ENCODE measurements at places on chromosomes 7 and 10.

- no peak for DNase-seq
Measured at GRCh38 chr7:117285826-117286225, 37.0 kb downstream of the WNT2 start.

GRCh38 chr10:101120884-101121653 is 10.0 kb upstream of the TLX1 start:
- no peak for DNase-seq

GRCh38 chr7:4962872-4963775 is 4.1 kb upstream of the MMD2 start:
- no peak for DNase-seq

DNA sequence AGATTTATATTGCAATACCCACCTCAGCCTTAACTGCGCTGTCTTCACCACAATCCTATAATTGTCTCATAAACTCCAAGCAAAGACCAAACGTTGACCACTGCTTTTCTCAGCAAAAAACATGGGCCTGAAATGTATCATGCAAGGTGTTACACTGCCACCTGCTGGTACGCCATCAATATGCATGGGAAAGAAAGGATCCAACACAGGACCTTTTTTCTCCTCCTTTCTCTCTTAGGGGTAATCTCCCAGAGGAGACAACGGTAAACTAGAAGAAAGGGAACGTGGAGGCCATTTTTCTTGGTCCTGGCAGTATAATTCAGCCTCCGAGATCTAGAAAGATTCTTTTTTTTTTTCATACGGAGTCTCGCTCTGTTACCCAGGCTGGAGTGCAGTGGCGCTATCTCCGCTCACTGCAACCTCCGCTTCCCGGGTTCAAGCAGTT is 79.1 kb upstream of the MPP7 start:
- DNase-seq, result peak; percentile 48

DNA sequence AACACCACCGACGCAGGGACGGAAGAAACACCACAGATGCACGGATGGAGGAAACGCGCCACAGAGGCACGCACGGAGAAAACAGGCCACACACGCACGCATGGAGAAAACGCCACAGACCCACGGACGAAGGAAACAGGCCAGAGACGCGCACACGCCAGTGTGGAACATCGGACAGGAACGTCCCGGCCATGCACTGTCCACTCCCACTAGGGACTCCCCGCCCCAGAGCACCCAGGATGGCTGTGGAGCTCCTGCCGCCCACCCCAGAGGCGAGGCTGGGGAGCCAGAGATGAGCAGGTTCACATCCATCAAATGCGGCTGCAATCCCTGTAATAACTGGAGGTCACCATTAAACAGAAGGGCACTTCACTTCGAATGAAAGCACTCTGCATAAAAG is 17.3 kb downstream of the DIP2C start:
- no peak for DNase-seq

DNA sequence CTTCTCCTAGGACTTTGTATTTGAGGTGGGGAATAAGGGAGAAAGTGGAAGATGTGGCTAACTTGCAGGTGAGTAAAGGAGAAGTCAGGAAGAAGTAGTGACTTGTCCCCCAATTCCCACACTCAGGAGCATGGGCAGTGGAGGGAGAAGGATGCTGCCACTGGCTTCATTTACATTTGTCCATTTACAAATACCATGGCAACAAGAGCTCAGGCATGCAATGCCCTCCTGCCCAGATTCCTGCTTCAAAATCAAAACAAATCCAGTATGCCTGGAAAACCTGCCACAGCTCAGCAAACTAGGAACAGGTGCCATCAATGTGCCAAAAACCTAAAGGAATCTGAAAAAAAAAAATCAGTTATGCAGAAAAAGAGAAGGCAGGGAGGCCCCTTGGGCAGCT is 139.9 kb downstream of the KCNMA1 start:
- DNase-seq, result no peak

DNA sequence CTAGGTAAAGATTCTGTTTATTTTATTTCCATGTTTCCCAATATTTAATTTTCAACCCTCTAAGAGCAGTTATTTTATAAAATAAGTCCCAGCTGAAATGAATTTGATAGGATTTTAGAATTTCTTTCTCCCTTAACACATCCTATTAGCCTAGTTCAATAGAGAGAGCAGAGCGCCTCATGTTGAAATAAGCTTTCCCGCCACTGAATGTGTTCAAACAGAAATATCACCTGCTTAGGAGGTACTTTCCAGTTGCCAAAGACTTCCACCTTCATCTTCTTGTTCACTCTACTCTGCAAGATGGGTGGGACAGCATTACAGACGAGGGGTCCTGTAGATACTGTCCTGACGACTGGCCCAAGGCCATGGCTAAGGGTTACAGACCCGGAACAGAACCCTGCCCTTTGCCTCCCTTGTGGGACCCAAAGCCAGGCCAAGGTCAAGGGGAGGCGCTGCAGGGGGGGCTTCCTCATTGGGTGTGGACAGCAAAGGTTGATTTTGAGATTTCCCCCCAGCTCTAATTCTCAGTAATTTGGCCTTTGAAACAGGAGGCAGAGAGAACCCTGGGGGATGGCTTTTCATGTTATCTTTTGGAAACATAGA is 62.0 kb downstream of the PARP12 start:
- no peak for DNase-seq

DNA sequence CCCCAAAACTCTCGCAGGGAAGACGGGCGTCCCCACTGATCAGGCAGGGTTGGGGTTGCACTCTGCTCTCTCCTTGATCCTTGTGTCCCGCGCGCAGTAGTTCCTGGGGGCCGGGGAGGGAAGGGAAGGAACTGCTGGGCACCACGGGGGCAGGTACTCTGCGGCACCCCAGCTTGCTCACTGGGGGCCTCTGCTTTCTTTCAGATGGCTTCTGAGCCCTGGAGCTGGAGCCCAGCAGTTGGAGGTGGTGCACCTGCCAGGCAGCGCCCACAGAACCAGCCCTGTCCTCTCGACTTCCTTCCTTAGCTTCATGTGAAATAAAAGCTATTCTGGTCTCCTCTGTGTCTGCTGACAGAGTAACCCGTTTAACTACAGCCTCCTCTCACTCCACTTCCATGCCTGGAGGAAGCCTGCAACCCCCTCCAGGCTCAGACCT is 12.2 kb downstream of the PLAC9 start:
- DNase-seq, result no peak

DNA sequence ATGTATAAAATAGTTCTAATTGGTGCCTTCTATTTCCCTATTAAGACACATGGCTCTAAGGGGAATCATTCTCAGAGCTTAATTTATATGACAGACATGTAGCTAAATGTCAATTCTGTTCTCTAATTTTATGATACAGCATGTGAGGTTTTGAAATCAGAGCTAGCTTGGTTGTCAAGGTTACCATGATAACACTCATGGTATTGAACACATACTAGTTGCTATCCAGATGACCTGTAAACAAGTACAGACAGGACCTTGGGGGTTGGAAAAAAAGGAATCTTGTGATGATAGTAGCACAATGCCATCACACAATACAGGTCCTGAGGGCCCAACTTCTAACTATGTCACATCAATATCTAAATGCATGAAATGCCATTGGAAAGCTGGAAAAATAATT is 49.2 kb downstream of the RHOBTB1 start:
- DNase-seq, result no peak

DNA sequence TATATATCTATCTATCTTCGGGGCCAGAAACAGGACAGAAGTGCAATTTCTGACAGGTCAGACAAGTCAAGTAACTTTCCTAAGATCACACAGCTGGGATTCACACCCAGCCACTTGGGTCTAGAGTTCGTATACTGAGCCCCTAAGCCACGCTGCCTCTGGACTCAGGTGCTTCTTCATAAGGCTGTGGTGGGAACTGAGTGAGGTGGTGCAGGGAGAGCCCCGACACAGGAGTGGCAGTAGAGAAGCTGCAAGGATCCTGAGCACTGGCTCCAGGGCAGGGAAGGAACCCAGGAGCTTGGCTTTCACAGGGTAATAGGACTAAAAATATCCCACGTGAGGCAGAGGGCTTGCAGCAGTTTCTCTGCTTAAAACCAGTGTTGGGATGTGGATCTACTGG is 33.8 kb downstream of the C10orf53 start:
- DNase-seq, result no peak

- DNase-seq, result no peak
Measured at GRCh38 chr7:108455551-108455997, 662 bp downstream of the NRCAM start.

DNA sequence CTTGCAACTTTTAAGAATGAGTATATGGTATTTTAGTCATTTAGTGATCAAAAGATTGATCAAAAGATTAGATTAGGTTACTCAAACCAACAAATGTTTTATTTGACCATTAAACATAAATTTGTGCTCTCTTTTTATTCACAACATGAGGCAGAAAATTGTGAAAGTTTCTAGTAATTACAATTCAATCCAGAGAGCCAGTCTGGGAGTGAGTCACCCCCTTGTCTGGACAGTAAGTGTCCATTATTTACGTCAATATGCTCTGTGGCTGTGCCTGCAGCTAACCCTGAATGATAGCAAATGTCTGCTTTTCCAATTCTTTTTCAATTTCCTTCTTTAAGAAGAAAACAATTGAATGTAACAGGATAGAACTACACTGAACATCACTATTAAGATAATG is 27.9 kb downstream of the GNG11 start:
- no peak for DNase-seq

GRCh38 chr7:107396990-107397389 is 72.9 kb upstream of the GPR22 start:
- DNase-seq, result no peak

- no peak for DNase-seq
Measured at GRCh38 chr10:33315891-33316290, 18.6 kb downstream of the NRP1 start.

- DNase-seq, result no peak
Measured at GRCh38 chr7:20172736-20173334, 44.3 kb downstream of the MACC1 start.

DNA sequence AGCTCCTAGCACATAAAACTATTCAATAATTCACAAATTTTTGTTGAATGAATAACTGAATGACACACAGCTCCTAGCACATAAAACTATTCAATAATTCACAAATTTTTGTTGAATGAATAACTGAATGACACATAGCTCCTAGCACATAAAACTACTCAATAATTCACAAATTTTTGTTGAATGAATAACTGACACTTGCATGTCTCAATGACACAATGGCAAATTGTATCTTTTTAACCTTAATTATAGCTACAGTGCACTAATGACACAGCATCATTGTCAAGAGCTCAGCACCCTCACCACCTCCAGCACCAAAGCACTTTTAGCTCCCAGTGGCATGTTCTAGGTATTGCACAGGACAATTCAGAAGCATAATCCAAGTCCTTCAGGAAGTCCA is 131.6 kb downstream of the PDE1C start:
- DNase-seq, result no peak

- no peak for DNase-seq
Measured at GRCh38 chr7:2031451-2031845, 201.3 kb downstream of the MAD1L1 start.

DNA sequence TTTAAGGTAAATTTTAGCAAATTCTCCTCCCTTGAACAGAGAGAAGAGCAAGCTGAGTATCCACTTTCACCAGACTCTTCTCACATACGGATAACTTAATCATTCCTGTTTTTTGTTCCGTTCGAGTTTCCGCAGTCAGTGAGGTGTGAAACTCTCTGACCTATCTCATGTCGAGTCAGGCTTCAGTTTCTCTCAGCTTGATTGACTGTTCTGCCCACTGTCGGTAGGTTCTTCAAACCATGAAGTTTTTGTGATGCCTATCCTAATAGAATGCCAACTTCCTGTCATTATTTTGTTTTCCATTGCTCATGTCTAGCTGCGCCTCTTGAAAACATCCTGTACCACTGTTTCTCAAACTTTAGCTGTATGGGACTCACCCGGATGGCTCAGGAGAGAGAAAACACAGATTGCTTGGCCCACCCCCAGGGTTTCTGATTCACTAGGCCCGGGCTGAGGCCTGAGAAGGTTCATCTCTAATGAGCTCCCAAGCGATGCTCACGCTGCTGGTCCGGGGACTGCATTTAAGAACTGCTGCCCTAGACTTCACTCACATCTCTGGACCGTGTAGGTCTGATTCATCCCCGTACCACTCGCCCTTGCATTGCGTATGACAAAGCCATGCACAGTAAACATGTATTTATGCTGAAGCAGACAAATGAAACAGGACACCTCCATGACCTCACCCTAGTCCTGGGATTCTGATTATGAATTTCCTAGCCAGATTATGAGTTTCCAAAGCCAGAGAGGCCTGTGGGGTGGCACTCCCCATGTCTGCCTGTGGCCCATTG is 208.4 kb upstream of the AGK start:
- no peak for DNase-seq

GRCh38 chr7:38199154-38199553 is 21.1 kb downstream of the STARD3NL start:
- no peak for DNase-seq

GRCh38 chr10:90306187-90306586 is 551.7 kb downstream of the HTR7 start:
- no peak for DNase-seq

DNA sequence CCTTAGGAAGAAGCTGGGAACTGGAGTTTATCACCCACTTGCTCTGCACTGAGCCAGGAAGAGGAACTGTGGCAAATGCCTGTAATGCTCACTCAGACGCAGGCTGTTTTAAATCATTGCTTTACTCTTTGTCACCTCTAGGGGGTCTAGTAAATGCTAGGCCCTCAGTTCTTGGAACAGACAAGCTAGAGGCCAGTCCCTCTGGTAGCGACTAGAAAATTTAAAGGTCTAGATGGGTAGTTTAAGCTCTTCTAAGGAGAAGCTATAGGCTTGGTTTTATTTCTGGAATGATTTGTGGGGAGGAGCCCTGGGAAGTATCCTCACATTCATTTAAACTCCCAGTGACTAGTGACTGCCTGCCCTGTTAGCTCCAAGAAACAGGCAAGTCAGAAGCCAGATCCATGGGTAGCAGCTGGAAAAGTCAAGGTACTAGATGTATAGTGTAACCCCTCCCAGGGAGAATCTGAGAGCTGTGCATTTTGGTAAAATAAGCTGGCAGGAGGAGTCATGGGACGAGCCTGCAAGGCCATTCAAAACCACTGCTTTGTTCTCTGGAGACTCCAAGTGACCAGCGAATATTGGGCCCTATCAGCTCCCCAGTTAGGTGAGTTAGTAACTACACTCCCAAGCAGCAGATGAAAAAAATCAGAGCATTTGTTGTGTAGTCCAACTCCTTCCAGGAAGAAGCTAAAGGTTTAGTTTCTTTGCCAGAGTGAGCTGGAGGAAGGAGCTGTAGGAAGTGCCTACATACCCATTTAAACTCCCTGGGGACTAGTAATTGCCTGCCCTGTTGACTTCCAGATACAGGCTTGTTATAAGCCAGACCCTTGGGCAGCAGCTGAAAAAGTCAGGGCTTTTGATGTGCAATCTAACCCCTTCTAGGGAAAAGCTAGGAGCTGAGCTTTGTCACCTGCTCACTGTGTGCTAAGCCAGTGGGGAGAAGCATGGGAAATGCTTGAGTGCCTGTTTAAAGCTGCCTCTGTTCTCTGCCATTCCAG is 68.9 kb downstream of the DYNC1I1 start:
- no peak for DNase-seq

DNA sequence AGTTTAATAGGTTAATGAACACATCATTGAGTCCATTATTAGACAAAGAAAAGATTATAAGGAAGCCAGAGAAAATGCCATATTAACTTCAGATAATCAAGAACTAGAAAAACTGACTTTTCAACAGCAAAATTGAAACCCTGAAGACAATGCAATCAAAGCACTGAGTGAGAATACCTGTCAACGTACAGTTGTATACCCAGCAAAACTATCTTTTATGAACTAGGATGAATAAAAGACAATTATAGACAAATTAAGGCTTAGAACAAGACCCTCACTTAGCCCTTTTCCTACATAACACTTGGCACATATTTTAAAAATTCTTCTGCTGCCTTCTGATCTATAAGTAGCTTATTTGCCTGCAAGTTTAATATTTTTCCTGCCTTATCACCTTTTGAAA is 19.0 kb upstream of the DGKI start:
- no peak for DNase-seq

GRCh38 chr7:139623518-139623917 is 100.0 kb downstream of the CLEC2L start:
- no peak for DNase-seq

Data from activated CD4-positive, CD25-positive, alpha-beta regulatory T cell (primary cell).